ENCODE measurements at places on chromosomes 6 and 20. TPM values are rescaled to one million over a fixed set of nuclear protein-coding genes. Genes with fewer than 3 reads are reported as not detected.

Gene SLC17A9
- total RNA-seq: 17.5 TPM

Gene TNF
- 52.0 TPM for total RNA-seq

Gene DEFB132
- not detected for total RNA-seq

Gene CASS4
- 5.1 TPM for total RNA-seq

Gene TBX18
- total RNA-seq: not detected

Gene SOBP
- 0.97 TPM for total RNA-seq

Gene NKAIN2
- total RNA-seq: not detected

Gene KHDC1
- total RNA-seq: 4.0 TPM

Gene KCNK15
- total RNA-seq: 0.37 TPM

Gene COL19A1
- 0.05 TPM for total RNA-seq

Gene HTR1B
- not detected for total RNA-seq

Gene SOX4
- 4.2 TPM for total RNA-seq

Gene UBD
- total RNA-seq: 0.54 TPM

Gene SYTL3
- 143 TPM for total RNA-seq

Gene CAPN11
- 0.32 TPM for total RNA-seq

Gene SYNDIG1
- not detected for total RNA-seq

Gene CPNE5
- total RNA-seq: 0.25 TPM

Gene OR2H1
- not detected for total RNA-seq

Gene C6orf141
- not detected for total RNA-seq

Gene ECT2L
- not detected for total RNA-seq

Gene OXT
- total RNA-seq: not detected

All from activated naive CD4-positive, alpha-beta T cell treated with anti-CD3 and anti-CD28 coated beads, Interleukin-2, amount 50 U/mL, for 72 hours (primary cell).